ENCODE measurements at places on chromosomes 4 and X.

- no peak for DNase-seq
Measured at GRCh38 chr4:100948911-100949310, 398.4 kb downstream of the PPP3CA start.

- DNase-seq: no peak
Measured at GRCh38 chr4:36206012-36206411, 38.3 kb downstream of the ARAP2 start.

GRCh38 chr4:181330654-181331201 is 912.5 kb upstream of the TENM3 start:
- DNase-seq: no peak

GRCh38 chr4:118994030-118994429 is 105.4 kb downstream of the SYNPO2 start:
- no peak for DNase-seq

- DNase-seq: no peak
Measured at GRCh38 chr4:56460085-56460484, 7.3 kb upstream of the SRP72 start.

GRCh38 chr4:174874898-174875297 is 43.3 kb upstream of the ADAM29 start:
- DNase-seq: no peak

DNA sequence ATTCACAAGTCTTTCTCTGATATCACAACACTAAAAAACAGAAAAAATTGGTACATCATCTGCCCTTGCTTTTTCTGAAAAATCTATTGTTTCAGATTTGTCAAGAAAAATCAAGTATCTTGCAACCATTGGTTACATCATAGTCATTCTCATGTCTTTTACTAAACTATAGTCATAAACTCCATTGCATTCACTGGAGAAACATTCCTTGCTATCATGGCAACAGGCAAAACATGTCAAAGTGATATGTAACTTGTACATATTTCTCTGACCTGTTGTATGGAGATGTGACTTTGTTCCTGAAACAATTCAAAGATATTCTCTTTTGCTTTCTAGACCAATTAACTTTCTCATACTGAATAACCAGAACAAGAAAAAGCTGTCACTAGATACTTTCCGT is 121.9 kb upstream of the ANK2 start:
- no peak for DNase-seq

DNA sequence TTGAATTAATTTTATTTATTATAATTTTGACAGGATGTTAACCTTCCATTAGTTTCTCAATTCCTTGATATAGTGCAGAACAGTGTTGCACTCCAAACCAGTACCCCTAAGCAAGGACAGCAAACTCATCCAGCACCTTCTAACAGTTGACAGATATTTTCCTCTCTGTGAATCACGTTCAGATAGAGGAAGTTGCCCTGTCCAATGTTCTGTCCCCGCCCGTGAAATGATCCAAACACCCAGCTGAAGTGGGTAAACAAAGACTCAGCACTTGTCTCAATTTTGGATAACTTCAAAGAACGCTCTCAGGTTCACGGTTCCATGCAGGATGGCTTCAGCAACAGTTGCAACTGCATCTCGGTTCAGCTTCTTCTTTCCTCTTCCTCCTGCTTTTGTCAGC is 1240.0 kb upstream of the ADGRL3 start:
- no peak for DNase-seq

DNA sequence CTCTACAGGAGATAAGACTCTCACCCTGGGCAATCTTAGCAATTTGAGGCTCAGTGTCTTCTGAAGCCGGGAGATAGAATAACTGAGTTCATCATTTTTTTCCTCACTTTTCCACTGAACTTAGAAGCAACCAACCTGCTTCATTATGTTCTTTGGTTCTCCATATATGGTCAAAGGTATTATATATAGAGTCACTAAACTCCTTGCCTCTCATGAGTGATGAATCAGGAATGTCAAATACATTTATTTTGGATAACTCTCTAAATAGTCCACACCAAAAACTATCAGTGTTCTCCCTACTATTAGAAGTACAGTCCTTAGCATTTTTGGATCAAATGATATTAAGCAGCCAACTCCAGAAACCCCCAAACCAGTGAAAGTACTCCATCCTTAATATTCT is 421.5 kb upstream of the EPHA5 start:
- DNase-seq: no peak

DNA sequence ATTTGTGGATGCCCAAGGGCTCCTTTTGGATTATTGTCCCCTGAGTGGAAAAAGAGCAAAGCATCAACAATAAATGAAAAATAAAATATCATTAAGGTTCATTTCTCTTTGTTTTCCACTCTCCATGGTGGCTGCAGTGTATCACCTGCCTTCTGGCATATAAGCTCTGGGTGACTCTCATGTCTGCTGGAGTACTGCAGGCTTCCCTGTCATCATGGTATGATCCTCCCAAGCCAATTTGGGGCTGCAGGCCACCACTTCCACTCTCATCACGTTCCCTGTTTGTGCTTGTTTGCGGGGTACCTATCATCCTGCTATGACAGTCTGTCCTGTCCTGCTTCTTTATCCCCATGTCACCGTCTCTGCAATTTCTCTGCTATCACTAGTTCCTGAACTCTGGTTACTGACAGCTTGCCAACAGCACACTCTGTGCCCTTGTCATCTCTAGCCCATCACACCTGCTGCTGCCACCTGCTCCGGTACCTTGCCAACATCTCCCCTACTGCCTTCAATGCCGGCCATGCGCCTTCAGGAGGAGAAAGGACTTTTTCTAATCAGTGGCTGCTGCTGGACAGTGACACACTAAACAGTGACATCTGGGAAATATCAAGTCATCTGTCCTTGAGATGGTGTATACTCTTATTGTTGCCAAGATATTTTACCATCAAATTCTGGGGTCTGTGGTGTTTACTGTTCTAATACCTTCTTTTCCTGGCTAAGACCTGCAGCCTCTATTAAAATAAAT is 23.0 kb upstream of the FGF5 start:
- DNase-seq: no peak

GRCh38 chrX:53211391-53211978 is 13.5 kb downstream of the KDM5C start:
- no peak for DNase-seq

- DNase-seq: no peak
Measured at GRCh38 chr4:134219043-134219442, 17.5 kb upstream of the PABPC4L start.

DNA sequence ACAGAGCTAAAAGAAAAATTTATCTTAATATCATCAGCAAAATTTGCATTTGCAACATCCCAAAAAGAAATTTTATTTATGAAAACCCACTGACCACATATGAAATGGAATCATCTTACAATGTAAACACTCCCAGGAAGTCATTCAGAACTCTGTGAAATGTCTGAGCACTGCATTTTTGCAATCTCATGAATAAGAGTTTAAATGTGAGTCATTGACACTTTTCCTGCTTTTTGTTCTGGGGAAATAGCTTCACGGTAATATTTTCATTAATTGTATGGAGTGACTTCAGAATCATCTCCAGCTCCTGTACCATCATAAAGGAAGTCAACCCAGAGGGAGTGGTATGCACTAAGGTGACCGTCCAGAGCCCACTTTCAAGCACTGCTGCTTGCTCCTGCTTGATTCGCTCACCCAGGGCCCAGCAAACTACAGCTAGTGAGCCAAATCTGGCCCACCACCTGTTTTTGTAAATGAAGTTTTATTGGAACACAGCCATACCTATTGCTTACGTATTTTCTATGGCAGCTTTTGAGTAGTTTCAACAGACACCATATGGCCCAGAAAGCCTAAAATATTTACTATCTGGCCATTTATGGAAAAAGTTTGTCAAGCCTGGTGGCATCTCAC is 17.2 kb downstream of the EDNRA start:
- no peak for DNase-seq

DNA sequence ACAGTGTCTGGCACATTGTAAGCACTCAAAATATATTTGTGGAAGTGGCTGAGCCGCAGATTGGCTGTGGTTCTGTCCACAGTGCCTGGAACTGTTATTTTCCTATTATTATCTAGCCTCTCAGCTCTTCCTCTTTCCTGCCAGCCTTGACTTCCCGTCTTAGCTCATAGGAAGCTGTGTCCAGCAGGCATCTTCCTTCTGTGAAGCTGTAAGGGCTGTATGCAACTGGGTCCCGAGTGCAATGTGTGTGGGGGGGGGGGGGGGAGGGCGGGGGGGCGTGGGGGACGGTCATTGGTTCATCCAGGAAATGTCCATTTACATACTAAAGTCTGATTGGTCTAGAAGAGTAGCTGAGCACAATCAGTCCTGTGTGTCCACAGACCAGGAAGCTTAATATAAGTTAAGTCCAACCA is 210.7 kb downstream of the PDGFRA start:
- no peak for DNase-seq

DNA sequence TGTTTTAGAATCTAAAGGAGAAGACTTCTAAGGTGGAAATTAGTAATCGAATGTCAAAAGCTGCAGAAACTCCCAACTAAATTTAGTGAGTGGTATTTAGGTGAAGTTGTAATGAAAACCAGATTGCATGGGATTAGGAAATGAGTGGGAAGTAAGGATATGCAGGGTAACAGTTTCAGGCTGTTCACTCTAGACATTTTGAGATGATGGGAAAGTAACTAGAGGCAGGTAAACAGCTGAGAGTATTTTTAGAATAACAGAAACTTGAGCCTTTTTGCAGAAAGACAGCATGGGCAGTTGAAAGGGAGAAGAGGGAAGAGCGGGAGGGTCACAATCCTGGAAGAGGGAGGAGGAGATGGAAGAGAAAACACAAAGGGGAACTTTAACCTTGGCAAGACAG is 12.7 kb downstream of the SPRY1 start:
- DNase-seq: no peak

DNA sequence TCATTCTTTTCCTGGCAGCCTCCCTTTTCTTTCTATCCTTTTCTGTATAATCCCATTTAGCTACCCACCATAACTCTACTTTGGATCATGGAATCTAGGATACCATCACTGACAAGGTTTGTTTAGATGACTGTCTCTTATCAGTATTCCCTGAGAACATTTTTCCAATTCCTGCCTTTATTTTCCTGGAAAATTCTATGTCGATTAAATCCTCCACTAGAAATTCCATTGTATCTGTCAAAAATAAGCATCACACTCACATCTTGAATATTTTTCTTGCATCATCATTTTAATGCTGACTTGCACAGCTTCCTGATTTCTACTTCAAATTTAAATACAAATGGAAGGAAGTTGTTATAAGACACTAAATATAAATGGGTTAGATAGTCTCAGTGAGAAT is 20.2 kb downstream of the TRIM2 start:
- no peak for DNase-seq

- DNase-seq: no peak
Measured at GRCh38 chrX:45261005-45261404, 60.3 kb upstream of the DIPK2B start.

DNA sequence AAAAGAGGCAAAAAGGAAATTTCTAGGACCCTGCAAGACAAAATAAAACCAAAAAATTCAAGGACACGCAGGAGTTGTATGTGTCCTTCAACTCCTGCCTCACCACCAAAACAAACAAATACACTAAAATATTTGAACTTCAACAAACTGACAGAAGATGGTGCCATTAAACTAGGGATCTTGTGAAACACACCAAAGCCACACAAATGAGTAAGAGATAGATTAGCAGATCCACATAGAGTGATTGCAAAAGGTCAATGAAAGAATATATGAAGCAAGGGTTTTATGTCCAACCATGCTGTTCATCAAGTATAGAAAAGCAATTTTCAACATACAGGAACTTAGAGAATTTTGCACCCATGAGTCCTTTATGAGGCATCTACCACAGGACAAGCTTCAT is 40.1 kb upstream of the SCML1 start:
- DNase-seq: no peak

DNA sequence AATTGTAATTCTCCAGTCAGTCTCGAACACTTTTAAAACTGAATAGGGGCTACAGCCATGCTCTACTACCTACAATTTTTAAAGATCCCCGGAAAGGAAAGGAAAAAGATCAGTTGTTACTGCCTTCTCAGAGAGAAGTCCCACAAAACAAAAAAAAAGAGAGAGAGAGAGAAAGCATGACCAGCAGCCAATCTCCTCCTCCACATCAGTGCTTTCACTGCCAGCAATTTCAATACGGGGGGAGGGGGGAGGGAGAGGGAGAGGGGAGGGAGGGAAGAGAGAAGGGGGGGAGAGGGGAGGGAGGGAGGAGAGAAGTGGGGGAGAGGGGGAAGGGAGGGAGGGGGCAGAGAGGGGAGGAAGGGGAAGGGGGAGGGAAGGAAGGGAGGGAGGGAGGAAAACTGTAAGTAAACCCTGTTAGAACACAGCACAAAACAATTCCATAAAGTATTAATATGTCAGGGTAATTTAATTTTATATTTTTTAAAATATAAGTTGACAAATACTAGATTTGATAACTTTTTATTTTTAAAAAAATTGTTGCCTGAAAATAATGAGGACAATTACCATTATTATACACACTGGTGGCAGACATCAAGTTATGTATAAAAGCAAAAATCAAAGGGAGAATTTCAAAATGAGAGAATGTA is 108.0 kb downstream of the LRBA start:
- DNase-seq: no peak

- DNase-seq: no peak
Measured at GRCh38 chrX:33045882-33046281, 165.5 kb downstream of the DMD start.

DNA sequence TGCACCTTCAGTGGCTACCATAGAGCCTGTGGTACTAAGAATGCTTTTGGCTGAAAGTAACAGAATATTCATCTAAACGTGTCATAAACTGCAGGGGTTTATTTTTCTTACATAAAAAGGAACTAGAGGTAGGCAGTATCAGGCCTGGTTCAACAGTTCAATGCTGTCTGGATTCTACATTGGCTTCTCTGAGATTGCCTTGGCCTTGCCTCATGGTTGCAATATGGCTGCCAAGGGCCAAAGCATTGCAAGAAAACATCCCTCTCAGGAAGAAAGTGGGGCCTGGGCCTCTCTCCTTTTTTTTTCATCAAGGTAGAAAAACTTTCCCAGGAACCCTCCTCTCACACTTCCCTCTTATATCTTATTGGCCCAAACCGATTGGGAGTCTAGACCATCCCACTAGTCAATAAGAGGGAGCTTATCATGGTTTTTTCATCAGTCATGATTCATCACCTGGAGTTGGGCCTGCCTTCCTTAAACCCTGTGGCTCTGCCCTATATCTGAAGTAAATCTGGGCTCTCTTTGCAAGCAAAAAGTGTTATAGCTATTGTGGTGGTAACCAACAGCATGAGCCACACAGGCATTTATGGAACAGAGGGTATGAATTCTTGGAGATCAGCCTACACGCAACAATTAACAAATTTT is 1.8 kb upstream of the DOCK11 start:
- DNase-seq: no peak

GRCh38 chrX:29233592-29234183 is 646.4 kb downstream of the IL1RAPL1 start:
- no peak for DNase-seq

GRCh38 chr4:114282937-114283336 is 303.5 kb upstream of the ARSJ start:
- DNase-seq: no peak

DNA sequence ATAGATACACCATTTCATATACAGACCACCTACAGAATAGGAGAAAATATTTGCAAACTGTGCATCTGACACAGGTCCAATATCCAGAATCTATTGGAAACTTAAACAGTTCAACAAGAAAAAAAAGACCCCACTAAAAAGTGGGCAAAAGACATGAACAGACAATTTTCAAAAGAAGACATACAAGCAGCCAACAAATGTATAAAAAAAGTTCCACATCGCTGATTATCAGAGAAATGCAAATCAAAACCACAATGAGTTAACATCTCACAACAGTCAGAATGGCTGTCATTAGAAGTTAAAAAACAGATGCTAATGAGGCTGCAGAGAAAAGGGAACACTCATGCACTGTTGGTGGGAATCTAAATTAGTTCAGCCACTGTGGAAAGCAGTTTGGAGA is 36.8 kb downstream of the KIAA0232 start:
- DNase-seq: no peak

Data from stimulated activated CD4-positive, alpha-beta T cell treated with anti-CD3 and anti-CD28 coated beads, Interleukin-1b, Interleukin-23, amount 100 ng/mL, for 24 hours (primary cell).